ENCODE measurements at places on chromosomes 5 and 9.

GRCh38 chr5:125006011-125006685 is 259.7 kb upstream of the ZNF608 start:
- no peak for DNase-seq

DNA sequence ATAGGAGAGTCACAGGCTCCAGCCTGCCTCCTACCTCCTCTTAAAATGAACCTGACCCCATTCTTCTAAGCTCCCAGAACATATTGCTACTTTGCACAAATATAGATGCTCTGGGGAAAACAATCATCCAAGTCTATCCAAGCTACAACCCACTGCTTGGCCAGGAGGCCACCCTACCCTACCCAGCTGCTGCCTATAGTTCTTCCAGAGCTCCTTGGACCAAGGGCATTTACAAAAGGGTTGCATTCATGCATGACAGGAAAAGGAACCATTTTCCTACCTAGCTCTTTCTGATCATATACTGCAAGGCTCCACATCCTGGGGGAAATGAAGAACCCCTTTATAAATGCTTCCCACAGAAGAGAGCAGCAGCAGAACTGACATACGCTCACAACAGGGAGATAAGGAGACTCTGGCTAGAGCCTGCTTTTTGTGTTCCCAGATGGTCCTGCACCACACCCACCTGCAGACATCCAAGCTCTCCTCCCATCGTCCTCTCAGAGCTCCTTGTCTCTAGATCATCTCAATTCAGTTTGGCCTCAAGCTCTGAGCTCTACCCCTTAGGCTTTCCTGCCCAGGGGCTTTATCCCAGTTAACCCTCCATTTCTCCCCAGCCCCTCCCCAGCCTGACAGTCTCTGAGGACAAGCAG is 185.5 kb downstream of the SPOCK1 start:
- DNase-seq: no peak

GRCh38 chr5:15539951-15540350 is 40.0 kb downstream of the FBXL7 start:
- DNase-seq: no peak

- no peak for DNase-seq
Observed at GRCh38 chr5:80156156-80156555, 99.7 kb downstream of the SERINC5 start.

DNA sequence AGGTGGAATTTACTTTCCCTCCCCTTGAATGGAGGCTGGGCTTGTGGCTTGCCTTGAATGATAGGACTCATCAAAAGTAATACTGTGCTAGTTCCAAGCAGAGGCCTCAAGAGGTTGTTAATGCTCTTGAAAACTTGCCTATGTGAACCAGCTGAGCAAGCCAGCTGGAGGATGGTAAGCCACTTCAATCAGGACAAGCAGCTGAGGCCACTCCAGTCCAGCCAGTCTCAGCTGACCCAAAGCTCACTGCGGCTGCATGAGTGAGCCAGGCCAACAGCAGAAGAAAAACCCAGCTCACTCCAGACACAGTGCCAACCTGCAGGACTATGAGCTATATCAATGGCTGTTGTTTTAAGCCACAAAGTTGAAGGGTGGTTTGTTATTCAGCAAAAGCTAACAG is 182.8 kb downstream of the MCTP1 start:
- DNase-seq: no peak

- DNase-seq: no peak
Observed at GRCh38 chr5:63596254-63596653, 366.0 kb downstream of the HTR1A start.

Measured in activated CD4-positive, alpha-beta T cell treated with anti-CD3 and anti-CD28 coated beads, Interleukin-10, Interleukin-2, amounts not matched to agents 100 ng/mL and 50 ng/mL, durations not matched to agents 16 hours and 8 hours (primary cell).